ENCODE measurements at places on chromosomes 11 and 22.

DNA sequence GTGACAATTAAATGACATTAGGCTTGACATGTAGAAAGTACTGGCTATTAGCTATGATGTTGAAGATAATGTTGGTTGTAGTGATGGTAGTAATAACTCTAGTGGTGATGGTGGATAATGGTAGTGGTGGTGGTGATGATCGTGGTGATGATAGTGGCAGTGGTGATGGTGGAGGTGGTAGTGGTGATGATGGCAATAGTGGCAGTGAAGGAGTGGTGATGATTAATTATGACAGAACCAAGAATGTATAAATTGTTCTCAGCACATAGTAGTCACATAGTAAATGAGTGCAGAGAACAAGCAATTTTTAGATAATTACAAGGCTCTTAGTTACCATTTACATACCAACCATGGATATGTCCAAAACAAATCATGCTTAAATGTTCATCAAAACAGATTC, 5.3 kb upstream of the CD44 start:
- DNase-seq: no peak

DNA sequence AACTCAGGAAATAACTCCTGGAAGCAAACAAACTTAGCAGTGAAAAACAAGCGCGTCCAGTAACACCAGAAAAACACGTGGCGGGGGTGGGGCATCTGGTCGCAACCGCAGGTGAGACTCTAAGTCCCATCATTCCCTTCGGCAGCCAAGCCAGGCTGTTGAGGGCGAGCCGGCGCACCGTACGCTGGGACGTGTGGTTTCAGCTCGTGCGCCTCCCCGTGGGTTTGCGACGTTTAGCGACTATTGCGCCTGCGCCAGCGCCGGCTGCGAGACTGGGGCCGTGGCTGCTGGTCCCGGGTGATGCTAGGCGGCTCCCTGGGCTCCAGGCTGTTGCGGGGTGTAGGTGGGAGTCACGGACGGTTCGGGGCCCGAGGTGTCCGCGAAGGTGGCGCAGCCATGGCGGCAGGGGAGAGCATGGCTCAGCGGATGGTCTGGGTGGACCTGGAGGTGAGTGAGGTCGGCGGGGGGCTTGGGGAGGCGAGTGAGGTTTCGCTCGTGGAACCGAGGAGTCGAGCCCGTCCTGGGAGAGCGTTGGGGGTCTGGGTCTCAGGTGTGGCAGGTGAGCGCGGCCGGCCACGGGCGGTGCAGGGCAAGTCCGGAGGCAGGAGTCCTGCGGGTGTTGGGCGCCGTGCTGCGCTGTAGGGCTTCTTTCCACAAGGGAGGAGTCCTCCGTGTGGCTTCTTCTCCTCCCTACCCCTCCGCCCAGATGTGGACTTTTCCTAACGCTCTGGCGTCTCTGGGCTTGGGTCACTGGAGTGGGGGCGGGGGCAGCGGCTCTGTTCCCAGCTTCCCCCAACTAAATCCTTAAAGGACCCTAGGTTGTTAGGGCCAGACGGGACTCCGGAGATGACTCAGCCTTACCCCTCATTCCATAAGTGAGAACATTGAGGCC, at the start of gene REXO2:
TSS of gene REXO2 (plus strand) at position 239 of the 892 bp plus-strand sequence. CDS start at position 301, 62 bp downstream.
- peak; percentile 81 for DNase-seq

DNA sequence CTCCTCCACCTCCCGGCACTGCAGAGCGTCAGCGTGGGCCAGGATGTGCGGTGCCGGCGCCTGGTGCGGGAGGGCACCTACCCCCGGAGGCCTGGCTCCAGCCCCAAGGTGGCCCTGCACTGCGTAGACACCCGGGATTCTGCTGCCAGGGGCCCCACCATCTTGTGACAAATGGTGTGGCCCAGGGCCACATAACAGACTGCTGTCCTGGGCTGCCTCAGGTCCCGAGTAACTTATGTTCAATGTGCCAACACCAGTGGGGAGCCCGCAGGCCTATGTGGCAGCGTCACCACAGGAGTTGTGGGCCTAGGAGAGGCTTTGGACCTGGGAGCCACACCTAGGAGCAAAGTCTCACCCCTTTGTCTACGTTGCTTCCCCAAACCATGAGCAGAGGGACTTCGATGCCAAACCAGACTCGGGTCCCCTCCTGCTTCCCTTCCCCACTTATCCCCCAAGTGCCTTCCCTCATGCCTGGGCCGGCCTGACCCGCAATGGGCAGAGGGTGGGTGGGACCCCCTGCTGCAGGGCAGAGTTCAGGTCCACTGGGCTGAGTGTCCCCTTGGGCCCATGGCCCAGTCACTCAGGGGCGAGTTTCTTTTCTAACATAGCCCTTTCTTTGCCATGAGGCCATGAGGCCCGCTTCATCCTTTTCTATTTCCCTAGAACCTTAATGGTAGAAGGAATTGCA, 13.5 kb downstream of the TSKU start:
- DNase-seq: no peak

- no peak for DNase-seq
Measured at GRCh38 chr11:18011633-18012032, 1.2 kb downstream of the SERGEF start.

- no peak for DNase-seq
Measured at GRCh38 chr11:75851203-75851602, 36.2 kb downstream of the UVRAG start.

All from esophagus squamous epithelium (tissue), 5 donors.